ENCODE measurements at places on chromosomes 1 and 21.

DNA sequence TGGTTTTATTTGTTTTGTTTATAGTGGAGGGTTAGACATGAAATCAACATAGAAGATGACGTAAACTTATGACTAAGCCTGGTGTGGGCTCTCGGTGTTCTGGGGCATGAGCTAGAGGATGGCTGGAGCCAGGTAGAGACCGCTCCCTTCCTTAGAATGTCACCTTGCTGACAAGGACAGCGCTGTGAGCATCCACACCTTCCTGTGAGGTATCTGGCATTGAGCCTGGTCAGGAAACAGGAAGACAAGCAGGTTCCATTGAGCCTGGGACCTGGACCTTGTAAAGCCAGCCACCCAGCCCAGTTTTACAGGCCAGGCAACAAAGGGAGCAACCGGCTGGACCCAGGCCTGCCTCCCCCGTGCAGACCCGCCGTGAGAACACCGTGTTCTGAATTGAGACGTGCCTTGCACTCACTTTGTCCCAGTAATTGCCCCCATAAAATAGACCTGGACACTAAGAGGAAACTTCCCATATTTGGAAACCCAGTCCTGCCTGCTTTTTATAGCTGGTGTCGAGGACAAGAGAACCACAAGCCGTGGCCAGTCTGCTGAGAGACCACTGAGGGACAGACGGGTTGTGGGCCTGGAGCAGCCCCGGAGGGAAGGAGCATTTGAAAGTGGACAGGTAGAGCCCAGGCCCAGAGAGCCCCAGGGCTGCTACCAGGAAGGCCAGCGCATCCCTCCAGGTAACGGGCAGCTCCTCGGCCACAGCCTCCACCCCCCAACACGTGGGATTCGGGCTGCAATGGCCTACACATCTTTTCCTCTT is 78.0 kb downstream of the PDE9A start:
- no peak for DNase-seq

DNA sequence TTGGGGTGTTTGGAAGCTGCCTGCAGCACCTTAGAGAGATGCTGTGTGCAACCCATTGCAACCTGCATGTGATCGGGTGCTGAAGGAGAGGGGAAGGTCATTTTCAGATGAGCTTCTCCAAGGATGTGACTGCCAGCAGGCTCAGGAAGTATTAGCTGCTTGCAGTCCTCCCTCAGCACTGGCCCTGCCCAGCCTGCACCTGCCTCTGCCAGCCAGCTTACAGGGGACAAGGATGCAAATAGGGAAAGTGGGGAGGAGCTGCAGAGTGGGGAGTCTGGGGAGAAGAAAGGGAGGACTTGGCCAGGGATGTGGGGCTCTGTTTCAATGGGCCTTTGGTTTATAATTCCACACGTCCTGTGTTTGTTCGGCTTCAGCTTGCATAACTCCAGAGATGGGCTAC is 254.5 kb downstream of the RRAGC start:
- peak; percentile 19 for DNase-seq

- DNase-seq: no peak
Measured at GRCh38 chr1:186854102-186854501, 25.4 kb downstream of the PLA2G4A start.

DNA sequence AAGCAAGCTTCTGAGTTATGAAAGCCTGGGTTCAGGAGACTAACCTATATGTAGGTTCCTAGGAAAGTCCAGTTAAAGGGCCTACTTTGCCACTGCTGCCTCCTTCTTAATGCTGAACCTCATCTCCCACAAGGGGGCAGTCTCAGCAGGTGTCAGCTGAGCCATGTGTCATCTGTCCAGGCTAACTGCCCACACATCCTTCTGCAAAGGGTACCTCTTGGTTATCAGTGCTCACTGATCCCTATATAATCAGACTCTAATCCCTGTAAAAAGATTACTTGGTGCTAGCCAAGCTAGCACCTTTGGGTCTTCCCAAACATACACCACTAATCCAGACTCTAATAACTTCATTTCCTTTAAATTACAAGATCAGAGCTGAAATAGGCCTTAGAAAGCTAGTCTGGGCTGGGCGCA is 9.0 kb downstream of the PRDX1 start:
- DNase-seq: peak; percentile 73

DNA sequence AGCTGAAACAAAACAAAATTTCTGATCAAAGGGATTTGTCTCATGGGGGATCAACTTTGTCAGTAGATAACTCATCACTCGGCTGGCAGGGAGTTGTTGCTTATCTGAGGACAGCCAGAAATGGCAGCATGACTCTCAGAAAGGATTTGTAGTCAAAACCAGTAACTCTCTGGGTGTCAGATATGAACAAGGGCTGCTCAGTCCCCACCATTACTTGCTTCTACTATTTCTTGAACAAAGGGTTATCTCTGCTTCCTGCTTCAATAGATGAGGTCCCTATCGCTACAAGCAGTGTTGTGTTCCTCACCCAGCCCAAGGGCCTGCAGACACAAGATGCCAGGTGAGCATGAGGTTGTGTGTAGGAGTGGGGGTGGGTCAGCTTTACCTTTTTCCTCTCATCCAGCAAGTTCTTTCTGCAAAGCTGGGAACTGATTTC is 116.2 kb downstream of the PTBP2 start:
- DNase-seq: no peak

- DNase-seq: no peak
Measured at GRCh38 chr1:1183221-1183747, 9.6 kb downstream of the TTLL10 start.

GRCh38 chr1:173758980-173759379 is 44.2 kb downstream of the KLHL20 start:
- DNase-seq: no peak

DNA sequence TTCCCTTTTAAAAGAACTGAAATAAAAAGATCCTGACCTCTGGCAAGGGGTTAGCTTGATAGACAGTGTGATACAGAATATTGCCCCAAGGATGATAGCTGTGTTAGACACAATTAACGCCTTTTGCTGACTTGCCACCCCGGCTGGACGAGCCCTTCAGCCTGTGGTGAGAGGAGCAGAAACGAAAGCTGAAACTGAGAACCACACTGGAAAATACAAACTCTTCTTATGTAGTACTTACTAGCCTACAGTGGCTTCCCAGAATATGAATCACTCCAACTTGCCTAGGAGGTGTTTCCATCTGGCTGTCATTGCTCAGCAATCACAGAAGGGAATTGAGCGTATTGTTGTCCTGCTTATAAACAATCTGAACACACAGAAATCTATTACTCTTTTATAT is 22.9 kb downstream of the SAMSN1 start:
- peak; percentile 79 for DNase-seq
